Activated CD4-positive, alpha-beta T cell treated with anti-CD3 and anti-CD28 coated beads for 4 hours (primary cell): ENCODE measurements at places on chromosomes 7 and 10.

DNA sequence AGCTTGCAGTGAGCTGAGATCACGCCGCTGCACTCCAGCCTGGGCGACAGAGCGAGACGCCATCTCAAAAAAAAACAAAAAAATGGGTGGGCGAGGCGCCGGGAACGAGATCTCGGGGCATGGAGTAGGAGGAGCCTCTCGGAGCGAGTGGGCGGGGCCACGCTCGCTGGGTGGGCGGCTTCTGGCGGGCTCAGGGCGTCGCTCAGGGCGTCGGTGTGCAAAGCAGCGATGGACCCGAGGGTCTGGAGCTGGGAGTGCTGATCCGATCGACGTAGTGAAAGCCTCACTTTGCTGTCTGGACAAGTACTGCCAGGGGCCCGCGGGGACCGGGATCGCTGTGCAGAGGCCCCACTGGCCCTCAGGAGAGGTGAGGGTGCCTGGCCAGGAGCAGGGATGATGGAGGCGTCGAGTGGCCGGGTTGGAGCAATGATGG, 22.6 kb upstream of the AMZ1 start:
- DNase-seq = no peak

GRCh38 chr10:36021096-36021495, 379.0 kb upstream of the FZD8 start:
- no peak for DNase-seq

DNA sequence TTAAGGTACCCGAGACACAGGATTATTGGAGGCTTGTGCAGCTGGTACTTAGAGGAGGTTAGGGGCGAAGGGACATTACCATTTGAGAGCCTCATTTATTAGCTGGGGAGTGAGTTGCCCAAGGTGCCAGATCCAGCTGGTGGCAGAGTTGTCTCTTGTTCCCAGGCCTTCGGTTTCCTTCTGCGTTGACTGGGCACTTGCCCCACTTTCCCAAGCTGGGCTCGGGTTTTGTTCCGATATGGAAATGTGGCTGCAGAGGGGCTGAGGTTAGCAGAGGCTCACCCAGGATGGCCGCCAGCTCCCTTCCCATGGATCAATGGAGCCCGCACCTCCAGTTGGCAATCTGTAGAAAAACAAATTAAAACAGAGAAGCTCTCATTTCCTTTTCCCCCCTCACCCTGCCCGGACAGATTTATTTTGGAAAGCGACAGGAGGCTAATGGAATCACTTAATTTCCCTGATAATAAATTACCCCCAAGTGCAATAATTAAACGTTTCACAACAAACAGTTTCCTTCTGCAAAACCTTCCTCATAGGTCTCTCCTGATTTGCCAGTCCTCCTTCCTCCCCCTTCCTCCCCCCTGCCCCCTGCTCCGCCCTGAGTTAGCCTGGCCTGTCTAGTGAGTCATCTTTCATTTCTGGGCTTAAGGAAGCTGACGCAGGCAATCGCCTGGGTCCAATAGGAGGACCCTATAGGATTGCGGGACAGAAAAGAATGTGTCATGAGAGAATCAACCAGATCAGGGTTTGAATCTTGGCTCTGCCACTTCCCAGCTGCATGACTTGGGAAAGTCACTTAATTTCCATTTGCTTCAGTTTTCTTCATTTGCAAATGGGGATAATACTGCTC, 51.7 kb downstream of the ADRA2A start:
- no peak for DNase-seq

DNA sequence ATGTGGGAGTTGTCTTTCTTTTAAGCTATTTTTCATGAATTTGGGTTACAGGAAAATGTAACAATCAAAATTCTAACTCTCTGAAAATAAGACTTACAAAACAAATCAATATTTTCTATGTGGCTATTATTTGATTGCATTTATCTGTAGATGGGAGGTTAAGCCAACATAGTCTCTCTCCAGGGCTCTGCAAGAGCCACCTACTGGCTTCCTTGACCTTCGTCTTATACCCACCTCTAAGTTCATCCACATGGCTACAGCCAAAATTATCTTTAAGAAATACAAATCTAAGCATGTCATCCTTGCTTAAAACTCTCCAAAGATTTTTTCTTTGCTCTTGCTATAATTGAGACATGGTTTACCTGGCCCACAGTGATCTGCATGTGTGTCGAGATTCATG, 14.2 kb downstream of the GRM3 start:
- no peak for DNase-seq

- DNase-seq = no peak
Observed at GRCh38 chr7:45106-46090, 147.0 kb upstream of the FAM20C start.

DNA sequence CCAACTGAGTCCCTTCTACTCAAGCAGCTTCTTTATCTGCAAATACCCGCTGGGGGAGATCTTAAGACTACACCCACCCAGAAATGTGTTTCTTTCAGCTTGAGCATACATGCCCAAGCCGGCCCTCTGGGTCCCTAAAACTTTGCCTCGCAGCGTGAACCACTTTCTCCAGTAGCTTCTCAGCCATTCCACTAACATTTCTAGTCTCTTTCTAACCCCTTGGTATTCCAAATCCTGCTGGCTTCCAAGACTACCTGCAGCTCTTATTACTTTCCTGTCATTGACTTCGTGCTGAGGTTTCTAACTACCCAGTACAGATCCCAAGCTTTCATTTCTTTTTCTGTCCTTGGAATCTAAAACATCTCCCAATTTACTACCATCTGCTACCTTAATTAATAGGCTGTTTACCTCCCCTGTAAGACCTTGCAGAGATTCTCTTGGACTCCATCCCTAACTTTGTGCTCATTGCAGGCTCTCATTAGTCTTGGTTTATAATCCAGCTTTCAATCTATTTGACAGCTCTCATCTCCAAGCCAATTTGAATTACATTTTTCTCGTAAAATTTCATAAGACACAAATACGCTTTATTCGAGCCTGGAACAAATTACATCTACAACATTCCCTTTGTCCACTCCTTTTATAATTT, 153.6 kb downstream of the FGFR2 start:
- no peak for DNase-seq

DNA sequence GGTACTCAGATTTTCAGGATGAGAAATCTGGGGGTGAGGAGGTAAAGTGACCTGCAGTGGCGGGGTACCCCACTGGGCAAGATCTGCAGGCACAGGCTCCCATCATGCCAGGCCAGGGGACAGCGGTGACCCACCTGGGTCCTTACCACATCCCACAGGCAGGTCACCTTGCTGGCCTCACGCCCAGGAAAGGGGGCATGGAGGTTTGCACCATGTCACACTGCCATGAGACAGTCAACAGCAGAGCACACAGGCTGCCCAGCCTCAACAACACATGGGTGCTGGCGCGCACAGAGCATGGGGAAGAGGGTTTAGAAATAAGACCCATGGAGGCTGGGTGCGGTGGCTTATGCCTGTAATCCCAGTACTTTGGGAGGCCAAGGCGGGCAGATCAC, 914 bp downstream of the PKD1L1 start:
- DNase-seq = no peak
